ENCODE measurements at places on chromosomes 4 and X. TPM values are rescaled to one million over a fixed set of nuclear protein-coding genes. Genes with fewer than 3 reads are reported as not detected.
A peak's percentile ranks its signal among the peaks of the same experiment; 100 is the strongest.

Gene BEX5
- 3.6 TPM for total RNA-seq

Gene PTPN13
- total RNA-seq: 21.8 TPM

Gene MXRA5
- total RNA-seq: 11.4 TPM

GRCh38 chr4:182143086-182143821 is 99.9 kb upstream of the TENM3 start:
- H3K4me3 ChIP-seq: no peak overlapping the region
- no peaks in the 10 kb centered on the region for H3K36me3 ChIP-seq
- H3K27ac ChIP-seq: peak overlapping the region; percentile 80
- H3K4me1 ChIP-seq: peaks cover 22% of the 10 kb centered on the region

- H3K27me3 ChIP-seq: no peaks in the 10 kb centered on the region
- H3K36me3 ChIP-seq: no peaks in the 10 kb centered on the region
- no peak overlapping the region for H3K27ac ChIP-seq
- no peaks in the 10 kb centered on the region for H3K4me1 ChIP-seq
- no peak for DNase-seq
Measured at GRCh38 chr4:100311181-100311580, 120.9 kb upstream of the DDIT4L start.

GRCh38 chr4:75660491-75660890 is 12.7 kb downstream of the G3BP2 start:
- no peak overlapping the region for H3K27ac ChIP-seq
- H3K4me3 ChIP-seq: no peak overlapping the region
- DNase-seq: no peak
- H3K36me3 ChIP-seq: peaks cover 35% of the 10 kb centered on the region

DNA sequence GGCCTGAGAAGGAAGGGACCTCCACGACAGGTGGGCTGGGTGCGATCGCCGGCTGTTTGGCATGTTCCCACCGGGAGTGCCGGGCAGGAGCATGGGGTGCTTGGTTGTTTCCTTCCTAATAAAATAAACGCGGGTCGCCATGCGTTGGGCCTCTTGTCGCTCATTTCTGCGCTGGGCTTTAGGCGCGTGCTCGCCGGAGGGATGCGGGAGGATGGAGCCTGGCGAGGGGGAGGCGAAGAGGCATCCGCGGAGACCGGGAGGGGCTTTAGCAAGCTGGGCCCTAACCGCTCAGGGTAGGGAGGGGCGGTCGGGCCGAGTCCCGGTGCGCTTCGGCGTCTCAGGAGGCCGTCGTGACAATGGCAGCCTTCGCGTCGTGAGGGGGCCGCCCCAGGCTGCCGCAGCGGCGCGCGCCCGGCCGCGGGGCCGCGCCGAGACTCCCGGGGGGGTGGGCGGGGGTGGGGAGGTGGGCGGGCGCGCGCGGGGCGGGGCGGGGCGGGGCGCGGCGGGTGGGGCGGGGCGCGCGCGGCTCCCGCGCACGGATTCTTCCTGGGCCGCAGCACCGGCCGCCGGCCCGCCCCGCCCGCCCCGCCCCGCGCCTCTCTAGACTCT is 476 bp upstream of the GDI1 start:
- H3K4me3 ChIP-seq: peak overlapping the region; percentile 32
- no peak for DNase-seq
- peak overlapping the region; percentile 86 for H3K27ac ChIP-seq
- peaks cover 68% of the 10 kb centered on the region for H3K36me3 ChIP-seq
- H3K27me3 ChIP-seq: no peaks in the 10 kb centered on the region

DNA sequence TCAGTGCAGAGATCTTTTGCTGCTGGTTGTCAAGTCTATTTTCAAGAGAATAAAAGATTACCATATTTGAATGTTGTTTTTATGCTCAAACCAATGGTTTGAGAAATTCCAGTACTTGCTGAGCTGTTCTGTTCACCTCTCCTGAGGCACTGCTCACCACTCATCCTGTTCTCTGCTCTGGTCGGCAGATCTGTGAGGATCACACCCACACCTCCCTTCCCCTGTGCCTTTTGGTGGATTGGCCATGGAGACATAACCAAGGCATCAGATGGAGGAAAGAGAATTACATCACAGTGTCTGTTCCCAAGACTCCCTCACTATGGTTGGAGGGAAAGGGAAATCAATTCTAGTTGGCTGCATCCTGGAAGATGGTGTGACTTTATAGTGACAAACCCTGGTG is 391.6 kb downstream of the ARHGAP24 start:
- no peaks in the 10 kb centered on the region for H3K36me3 ChIP-seq
- H3K27me3 ChIP-seq: no peaks in the 10 kb centered on the region
- peaks cover 8% of the 10 kb centered on the region for H3K4me1 ChIP-seq
- no peak for DNase-seq
- H3K4me3 ChIP-seq: no peak overlapping the region

GRCh38 chrX:46572340-46572936 is 1.1 kb upstream of the CHST7 start:
- DNase-seq: no peak
- peaks cover 4% of the 10 kb centered on the region for H3K4me1 ChIP-seq
- H3K27ac ChIP-seq: no peak overlapping the region
- H3K36me3 ChIP-seq: no peaks in the 10 kb centered on the region
- H3K4me3 ChIP-seq: no peak overlapping the region

DNA sequence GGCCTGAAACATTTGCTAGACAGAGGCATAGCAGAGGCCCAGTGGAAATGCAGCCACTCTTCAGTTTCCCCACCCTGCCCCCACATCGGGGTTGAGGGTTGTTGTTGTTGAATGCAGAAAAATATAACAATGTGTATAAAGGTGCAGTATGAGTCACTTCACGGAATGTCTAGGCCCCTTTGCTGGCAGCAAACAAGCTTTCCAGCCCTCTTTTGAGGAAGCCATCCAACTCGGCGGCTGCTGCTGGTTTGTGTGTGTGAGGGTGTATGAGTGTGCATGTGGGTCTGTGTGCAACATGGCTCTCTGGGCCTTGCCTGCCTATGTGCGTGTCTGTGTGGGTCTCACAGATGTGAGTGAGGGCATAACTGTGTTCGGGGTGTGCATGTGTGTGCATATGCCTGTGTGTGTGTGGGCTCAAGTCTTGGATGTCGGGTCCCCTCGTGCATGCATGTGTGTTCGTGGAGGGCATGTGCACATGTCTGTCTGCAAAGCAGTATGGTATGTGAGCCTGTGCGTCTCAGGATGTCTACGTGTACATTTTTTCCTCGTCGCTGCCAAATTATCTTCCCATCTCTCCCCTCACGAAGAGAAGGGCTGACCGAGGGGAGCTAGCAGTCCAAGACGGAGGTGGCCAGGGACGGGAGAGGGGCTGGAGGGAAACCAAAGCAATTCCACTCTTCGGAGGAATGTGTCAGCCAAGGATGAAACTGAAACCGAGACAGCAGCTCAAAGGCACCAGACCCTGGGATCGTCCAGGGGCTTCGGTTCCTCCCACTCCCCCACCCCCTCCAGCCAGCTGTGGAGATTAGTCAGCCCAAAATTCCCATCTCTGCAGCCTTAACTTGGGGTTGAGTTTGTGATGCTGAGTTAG is 8.4 kb upstream of the ELF4 start:
- H3K4me1 ChIP-seq: no peaks in the 10 kb centered on the region
- peak; percentile 20 for DNase-seq
- H3K27ac ChIP-seq: no peak overlapping the region
- no peaks in the 10 kb centered on the region for H3K27me3 ChIP-seq

- no peak overlapping the region for H3K27ac ChIP-seq
- no peaks in the 10 kb centered on the region for H3K27me3 ChIP-seq
- H3K4me1 ChIP-seq: no peaks in the 10 kb centered on the region
- no peak overlapping the region for H3K4me3 ChIP-seq
- DNase-seq: no peak
Measured at GRCh38 chrX:38282049-38282448, 45.3 kb downstream of the RPGR start.
